ENCODE measurements at places on chromosomes 4 and X.
A peak's percentile ranks its signal among the peaks of the same experiment; 100 is the strongest.

- no peak for DNase-seq
Measured at GRCh38 chr4:129109965-129110824, 14.2 kb downstream of the C4orf33 start.

- no peak for DNase-seq
Measured at GRCh38 chrX:30212172-30212571, 3.2 kb upstream of the MAGEB2 start.

DNA sequence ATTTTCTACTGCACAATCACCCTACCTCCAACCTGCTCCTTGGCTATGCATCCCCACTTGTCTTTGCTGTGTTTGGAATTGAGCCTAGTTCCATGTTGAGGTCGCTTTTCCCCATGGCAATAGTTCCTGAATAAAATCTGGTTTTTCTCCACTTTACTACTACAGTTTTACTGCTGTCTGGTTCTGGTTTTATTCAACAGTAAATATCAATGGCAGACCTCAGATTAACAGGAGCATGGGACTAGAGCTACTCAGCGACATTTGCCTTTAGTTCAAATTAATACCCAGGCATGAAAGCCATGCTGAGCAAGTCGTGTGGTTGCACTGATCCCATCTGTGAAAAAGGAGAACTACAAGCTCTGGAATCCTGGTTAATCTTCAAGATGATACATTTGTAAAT, 460.3 kb downstream of the GRXCR1 start:
- DNase-seq: no peak

- DNase-seq: no peak
Measured at GRCh38 chrX:111695297-111695880, 14.4 kb downstream of the ALG13 start.

- DNase-seq: no peak
Measured at GRCh38 chrX:129600981-129601424, 53.8 kb downstream of the APLN start.

- no peak for DNase-seq
Measured at GRCh38 chr4:83361416-83362103, 26.9 kb upstream of the HPSE start.

- DNase-seq: no peak
Measured at GRCh38 chr4:98566361-98567008, 91.9 kb downstream of the TSPAN5 start.

DNA sequence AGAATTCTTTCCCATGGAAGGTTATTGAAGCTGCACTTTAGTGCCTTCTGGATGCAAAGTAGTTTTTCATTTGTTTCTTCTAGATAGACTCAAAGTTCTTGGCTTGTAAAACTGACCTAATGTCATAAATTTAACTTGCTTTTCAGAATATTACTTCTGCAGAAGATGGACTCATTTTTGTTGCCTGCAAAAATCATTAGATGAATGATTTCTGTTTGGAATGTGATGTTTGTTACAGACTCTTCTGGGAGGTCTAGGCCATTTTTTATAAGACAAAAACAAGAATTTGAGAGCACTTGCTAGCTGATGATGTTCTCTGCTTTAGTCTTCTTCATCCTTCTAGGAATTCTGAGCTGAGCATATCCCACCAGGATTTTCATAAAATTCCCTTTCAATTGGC, 308.6 kb upstream of the GIMD1 start:
- DNase-seq: no peak

DNA sequence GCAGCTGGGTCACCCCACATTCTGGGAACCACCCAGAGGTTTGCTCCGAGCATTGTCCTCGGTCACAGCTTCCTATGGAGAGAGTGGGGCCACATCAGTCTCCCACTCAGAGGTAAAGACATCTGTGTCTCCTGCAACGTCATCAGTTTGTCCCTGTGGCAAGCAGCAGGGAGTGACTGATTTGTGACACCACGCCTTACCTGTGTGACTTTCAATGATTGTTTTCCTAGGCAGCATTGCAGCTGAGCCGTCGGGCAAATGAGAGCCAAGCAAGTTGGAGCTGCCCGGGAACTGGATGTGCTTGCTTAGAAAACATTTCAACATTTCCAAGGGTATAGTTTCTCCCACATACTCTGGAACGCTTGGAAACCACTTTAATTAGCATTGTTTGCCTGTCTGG, 29.7 kb upstream of the HELT start:
- DNase-seq: no peak

DNA sequence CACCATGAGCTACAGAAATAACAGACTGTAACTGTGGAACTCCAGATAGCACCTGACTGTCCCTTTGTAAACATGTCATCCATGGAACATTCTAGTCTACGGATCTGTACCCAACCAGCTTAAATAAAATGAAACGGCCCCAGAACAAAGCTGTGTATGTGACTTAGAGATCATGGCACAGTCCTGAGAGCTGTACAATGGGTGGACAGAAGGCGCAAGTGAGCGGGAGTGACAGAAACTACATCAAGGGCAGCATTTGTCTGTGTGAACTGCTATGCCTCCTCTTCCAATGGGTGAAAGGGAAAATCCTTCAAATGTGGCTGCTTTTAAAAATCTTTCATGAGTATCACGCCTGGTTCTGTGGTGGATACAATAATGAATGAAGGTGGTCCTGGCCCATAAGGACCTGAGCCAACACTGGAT, 72.5 kb downstream of the FAT1 start:
- DNase-seq: no peak

- DNase-seq: peak; percentile 77
Measured at GRCh38 chrX:154547245-154548027, at the start of gene IKBKG. Gene IKBKG (plus strand): TSS chrX:154547620. CDS start chrX:154552003, 4,383 bp downstream.

DNA sequence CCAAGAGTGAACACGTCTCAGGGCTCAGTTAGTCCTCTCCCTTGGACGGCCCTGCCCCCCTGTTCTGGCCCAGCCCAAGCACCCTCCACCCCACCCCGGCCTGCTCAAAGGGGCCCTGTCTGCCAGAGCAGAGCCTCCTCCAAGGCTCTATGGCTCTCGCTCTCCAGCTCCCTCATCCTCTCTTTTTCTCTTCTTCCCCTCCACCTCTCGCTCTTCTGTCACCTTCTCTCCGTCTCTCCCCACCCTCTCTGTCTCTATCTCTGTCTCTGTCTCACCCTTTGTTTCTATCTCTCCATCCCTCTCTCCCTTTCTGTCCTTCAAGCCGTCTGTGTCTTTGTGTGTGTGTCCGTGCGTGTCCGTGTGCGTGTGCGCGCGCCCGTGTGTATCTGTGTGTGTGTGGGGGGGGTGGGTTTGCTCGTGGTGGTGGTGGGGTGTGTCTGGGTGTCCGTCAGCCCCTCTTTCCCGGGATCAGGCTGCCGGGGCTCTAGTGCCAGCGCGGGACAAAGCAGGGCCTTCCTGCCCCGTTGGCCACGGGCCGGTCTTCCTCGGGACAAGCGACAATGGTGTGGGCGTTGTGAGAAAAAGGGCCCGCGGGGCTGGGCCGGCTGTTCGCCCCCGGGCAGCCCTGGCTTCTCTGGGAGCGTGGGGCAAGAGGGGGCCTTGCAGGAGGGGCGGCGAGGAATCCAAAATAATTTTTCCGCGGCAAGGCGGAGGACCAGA, 8.7 kb downstream of the FRG2 start:
- no peak for DNase-seq

- DNase-seq: no peak
Measured at GRCh38 chr4:183349673-183350072, 27.4 kb upstream of the CLDN24 start.

- no peak for DNase-seq
Measured at GRCh38 chr4:119028296-119028695, 107.3 kb upstream of the MYOZ2 start.

- no peak for DNase-seq
Measured at GRCh38 chr4:70997036-70997435, 3.6 kb downstream of the DCK start.

DNA sequence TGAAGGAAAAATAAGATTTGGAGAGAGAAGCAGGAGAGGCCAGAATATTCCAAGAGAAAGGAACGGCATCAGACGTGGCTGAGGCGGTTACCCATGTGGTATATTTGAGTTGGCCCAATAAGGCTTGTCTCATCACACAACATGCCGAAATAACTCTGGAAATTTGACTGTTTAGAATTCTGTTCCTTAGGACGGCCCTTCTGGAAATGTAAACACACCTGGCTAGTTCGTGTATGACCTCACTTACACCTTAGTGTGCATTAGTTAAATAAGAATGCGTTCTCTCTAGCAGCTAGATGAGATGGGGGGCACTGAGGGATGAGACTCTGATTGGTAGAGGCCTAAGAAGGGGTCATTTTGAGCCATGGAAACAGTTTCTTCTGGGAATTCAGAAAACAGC, 33.2 kb upstream of the PLAC1 start:
- no peak for DNase-seq

DNA sequence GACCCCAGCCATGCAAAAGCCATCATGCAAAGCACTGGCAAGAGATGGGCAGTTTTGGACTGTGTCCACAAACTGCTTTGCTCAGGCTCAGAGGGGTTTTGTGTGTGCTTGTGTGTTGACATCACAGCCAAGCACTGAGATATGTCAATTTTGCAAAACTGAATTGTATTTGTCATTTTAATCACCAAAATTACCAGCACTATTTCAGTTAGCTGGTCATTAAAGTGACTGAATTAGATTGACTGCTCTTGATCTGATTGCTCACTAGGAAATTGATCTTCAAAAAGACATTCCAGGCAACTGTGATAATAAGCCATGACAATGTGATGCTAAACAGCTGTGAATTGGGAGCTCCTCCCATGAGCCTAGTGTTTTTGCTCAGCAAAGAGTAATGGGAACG, 337.3 kb upstream of the GNPDA2 start:
- no peak for DNase-seq

- DNase-seq: no peak
Measured at GRCh38 chrX:130049821-130050220, 60.5 kb downstream of the ELF4 start.

- no peak for DNase-seq
Measured at GRCh38 chrX:155666741-155667140, 54.0 kb upstream of the TMLHE start.

- no peak for DNase-seq
Measured at GRCh38 chrX:19204636-19205035, 82.4 kb upstream of the ADGRG2 start.

DNA sequence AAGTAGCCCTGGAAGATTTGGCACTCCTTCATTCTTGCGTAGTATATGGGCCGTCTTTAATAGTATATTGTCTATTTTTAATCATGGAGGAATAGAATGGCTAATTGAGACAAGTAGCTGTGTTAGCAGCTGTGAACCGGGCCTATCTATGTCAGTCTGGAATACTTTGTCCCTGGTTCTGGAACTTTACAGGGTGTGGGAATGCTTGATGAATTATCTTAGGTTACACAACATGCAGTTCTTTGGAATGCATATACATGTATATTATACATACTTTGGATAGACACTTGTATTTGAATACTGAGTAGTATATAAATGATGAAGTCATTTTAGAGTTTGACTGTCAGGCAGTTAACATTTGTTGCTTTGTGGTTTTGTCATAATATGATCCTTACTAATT, 37.4 kb downstream of the PDLIM5 start:
- no peak for DNase-seq

DNA sequence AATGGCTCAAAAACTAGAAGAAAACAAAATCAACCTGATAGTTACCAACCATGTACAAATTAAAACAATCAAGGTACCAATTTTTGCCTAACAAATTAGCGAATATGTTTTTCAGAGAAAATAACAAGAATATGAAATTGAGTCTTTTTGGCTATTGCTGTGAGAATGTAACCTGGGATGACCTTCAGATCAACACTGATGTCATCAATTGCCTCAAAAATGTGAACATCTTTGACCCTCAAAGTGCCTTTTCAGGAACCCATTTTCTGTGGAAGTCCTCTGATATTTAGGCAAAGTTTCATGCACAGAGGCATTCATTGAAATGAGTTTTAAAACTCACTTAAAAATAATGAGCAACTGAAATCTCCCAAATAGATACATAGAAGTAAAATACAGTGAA, 6.1 kb downstream of the RELL1 start:
- no peak for DNase-seq

GRCh38 chr4:7612311-7612897, 177.7 kb upstream of the PSAPL1 start:
- no peak for DNase-seq

GRCh38 chr4:151092488-151092887, 6.9 kb upstream of the RPS3A start:
- DNase-seq: no peak

GRCh38 chr4:183806341-183806740, 98.8 kb upstream of the STOX2 start:
- DNase-seq: no peak

DNA sequence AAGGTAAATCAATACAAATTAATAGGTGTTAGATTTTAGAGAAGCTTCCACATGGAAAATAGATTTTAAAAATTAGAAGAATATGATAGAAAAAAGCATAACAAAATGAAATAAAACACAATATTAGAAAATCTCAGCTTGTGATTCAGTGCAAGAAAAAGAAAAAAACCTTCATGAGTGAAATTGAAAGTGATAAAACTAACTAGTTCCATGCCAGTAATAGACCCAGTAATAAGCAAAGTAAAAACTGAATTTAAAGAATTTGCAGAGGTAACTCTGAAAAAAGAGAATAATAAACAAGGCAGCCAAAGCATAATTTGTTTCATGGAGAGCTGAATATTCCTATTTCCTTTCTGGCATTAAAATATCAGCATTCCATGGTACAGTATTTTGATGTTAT, 174.3 kb upstream of the TENM3 start:
- DNase-seq: no peak

GRCh38 chrX:24692305-24692704, 1.4 kb upstream of the POLA1 start:
- DNase-seq: no peak

DNA sequence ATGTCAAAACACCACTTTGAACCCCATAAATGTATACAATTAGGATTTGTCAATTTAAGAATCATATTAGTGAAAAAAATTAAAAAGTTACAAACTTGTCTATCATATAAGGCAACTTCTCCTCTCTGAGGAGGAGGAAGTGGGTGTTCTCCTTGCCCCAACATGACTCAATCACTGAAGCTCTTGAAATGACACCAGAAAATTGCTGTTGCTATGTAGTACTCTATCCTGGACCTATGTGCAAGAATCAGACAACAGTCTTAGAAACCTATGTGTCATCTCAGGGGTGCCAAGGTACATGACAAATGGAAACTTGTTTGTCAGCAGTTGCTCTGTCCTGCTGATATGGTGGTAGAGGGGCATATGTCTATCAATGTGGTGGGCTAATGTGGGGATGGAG, 47.7 kb downstream of the HMGB3 start:
- DNase-seq: no peak

- no peak for DNase-seq
Measured at GRCh38 chrX:150291014-150291413, 72.1 kb upstream of the MAMLD1 start.

DNA sequence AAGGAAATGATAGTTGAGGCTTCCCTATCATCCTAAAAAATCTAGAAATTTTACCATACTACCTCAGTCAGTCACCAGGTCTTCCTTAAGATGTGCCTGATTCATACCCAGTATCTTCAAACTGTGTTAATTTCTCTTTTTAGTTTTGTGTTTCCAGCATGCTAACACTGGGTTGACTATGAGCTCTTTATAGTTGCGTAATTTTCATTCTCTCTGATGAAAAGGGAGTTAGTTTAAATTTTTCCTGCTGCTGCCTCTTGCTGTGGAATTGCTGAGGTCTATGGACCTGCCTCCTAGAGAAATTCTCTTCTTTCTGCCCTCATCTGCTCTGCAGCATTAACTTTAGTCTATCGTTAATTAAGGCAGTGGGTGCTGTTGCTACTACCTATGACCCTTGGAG, 66.6 kb downstream of the BANK1 start:
- DNase-seq: no peak

- DNase-seq: no peak
Measured at GRCh38 chr4:181685911-181686310, 557.3 kb upstream of the TENM3 start.
